ENCODE measurements at places on chromosomes 16 and 17. TPM values are rescaled to one million over a fixed set of nuclear protein-coding genes. Genes with fewer than 3 reads are reported as not detected.

WBP2 gene
- total RNA-seq = 201 TPM

BIRC5 gene
- total RNA-seq = 10.9 TPM

DRC3 gene
- total RNA-seq = 0.42 TPM

KRTAP2-3 gene
- not detected for total RNA-seq

CDRT15 gene
- not detected for total RNA-seq

GRCh38 chr17:79989106-79989835 lies 46.4 kb downstream of the TBC1D16 start:
- no peak for DNase-seq

GRCh38 chr17:58693751-58694150 lies 1.3 kb downstream of the RAD51C start:
- no peak for DNase-seq

- DNase-seq = no peak
Observed at GRCh38 chr17:78828470-78829185, 12.0 kb downstream of the USP36 start.

DNA sequence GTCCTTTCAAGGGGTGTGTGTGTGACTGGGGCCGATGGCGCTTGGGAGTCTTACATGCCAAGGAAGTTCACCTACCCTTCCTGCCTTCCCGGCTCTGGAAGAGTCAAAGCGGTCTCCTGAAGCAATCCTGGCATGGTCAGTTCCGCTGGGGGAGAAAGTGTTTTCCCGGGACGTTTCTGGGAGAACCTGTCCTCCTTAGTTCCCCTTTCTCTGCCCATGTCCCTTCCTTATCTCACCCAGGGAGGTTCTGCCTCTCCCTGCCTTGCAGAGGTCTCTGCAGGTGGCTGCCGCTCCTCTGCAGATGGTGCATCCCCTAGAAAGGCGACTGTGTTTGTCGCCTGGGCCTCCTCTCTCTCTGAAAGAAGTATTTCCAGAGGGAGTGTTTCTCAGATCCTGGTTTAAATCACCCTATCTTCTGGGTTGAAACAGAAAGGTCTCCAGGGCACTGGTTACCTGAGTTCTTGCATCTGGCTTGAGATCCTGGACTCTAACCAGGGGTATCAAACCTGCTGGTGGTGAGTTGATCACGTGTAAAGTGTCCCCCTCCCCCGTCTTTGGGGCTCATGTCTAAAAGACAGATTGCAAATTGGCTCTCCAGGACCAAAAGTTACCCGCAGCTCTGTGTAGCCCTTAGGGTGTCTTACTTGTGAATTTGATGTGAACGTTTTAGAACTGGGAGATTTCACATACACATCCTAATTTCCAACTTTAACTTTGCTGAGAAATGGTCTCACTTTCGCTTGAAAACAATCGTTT lies 1.9 kb downstream of the PRKCB start:
- no peak for DNase-seq

DNA sequence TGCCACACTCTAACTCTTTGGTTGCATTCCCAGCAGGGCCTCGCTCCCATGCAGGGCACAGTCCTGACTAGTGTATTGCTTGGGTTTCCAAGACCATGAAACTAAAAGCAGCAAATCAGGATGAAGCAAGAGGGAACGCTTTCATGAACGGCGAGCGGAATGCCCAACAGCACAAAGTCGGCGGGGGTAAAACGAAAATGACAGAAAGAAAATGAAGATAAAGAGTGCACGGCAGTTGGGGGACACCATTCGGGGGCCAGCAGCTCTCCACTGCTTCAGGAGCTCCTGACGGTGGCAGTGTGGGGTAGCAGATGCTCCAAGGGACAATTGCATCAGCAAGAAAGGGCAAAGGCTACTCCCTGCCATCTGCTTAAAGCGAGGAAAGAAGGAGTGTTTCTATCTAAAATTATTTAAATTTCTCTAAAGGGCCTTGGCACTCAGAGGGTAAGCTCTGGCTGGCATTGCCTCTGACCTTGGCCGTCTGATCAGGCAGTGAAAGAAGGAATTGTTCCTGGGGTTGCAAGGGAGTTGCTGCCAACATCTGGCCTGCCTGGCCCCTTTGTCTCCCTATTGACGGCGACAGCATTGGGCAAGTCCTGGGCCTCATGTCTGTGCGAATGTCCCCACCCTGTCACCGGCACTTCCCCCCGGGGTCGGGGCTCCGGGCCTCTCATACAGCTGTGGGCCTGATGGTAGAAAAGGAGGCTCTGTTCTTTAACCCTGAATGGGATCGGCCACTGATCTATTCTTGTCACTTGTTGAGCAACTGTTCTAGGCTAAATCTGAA lies 138.2 kb downstream of the CMIP start:
- DNase-seq = no peak

DNA sequence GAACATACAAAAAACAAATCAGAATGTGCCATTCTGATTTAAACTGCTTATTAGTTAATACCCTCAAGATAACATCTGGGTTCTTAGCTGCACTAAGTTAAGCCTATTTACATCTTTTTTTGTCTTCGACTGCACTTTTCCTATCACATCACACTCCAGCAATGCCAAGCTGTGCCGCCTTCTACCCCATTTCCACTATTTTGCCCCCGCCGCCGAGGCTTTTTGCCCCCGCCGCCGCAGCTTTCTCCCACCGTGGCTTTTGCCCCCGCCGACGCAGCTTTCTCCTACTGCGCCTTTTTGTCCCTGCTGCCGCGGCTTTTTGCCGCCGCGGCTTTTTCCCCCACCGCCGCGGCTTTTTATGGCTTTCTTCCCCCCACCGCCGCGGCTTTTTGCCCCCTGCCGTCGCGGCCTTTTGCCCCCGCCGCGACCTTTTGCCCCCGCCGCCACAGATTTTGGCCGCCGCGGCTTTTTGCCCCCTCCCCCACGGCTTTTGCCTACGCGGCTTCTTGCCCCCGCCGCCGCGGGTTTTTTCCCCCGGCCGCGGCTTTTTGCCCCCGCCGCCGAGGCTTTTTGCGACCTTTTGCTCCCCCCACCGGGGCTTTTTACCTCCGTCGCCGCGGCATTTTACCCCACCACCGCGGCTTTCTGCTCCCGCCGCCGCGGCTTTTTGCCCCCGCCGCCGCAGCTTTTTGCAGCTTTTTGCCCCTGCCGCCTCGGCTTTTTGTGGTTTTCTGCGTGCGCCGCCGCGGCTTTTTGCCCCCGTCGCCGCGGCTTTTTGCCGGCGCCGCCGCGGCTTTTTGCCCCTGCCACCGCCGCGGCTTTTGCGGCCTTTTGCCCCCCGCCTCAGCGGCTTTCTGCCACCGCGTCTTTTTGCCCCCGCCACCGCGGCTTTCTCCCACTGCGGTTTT lies 331.4 kb upstream of the WSB1 start:
- DNase-seq = no peak

DNA sequence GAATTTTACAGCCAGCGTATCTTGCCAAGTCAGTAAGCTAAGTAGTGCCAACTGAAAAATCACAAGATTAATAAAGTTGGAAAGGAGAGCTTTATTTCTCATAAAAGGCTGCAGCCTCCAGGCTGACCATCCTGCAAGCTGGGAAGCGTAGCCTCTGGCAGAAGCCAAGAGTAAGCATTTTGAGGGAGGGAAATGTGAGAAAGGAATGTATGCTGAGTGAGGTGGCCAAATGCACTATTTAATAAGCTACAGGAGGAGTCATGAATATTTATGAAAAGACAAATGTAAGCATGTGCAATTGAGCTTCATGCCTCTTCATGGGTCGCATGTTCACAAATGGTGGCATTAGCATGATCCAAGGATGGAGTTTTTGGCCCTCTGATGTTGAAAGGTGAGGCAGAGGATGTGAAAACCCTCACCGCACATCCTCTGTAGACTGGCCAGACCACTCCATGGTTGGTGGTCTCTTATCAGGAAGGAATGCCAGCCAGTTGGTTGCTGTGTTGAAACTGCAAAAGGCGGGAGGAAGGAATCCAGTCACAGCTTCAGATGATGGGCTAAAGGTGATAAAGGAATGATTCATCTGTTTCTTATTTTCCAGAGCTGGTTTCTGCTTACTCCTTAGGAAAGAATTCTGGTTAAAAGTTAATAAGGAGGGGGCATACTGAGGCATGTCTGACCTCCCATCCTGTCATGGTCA lies 9.2 kb downstream of the KRT33B start:
- no peak for DNase-seq

- no peak for DNase-seq
Observed at GRCh38 chr17:38542286-38542685, 63.5 kb downstream of the SRCIN1 start.

DNA sequence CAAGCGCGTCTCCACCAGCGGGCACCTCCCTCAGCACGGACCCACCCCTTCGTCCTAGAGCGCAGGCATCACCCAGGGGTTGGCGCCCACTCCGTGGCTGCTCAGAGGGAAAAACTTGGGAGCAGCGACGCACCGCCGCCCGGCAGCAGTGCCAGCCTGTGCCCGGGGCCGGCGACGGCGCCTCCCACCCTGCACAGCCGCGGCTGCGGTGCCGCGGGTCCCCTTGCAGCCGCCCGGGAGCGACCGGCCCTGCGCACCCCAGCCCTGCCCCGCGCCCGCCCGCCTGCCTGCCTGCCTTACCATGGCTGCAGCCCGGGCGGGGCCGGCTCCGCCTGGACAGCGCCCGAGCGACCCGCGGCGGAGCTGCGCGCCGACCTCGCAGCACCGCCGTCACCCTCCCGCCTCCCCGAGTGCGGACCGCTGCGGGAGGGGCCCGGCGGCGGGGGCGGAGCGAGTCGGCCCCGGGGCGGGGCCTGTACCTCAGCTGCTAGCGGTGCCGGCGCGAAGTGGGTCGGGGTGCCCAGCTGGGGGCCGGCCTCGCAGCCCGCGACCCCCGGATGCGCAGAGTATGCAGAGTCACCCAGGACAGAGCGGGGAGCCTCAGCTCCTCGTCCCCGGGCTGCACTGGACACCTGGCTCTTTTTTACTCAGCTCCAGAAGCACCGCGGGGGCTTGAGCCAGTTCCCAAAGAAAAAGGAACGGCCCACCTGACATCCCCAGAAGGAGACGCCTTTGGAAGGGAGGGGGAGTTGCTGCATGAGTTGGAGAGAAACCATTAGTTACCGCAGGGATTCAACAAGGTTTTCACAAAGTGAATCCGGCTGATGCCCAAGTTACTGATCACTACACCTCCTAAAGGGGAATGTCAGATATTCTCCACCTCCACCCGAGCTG lies 17.5 kb upstream of the MTMR4 start:
- DNase-seq = peak; percentile 72

Measured in heart left ventricle (tissue), 16 donors.